Frontal cortex (tissue), 4 donors: ENCODE measurements at places on chromosomes 3 and 15. TPM values are rescaled to one million over a fixed set of nuclear protein-coding genes. Genes with fewer than 3 reads are reported as not detected.

DNAH1 gene
- total RNA-seq, result 1.2 TPM

ARF4 gene
- total RNA-seq, result 132 TPM

- no peak for DNase-seq
Observed at GRCh38 chr15:39202641-39203040, 378.2 kb upstream of the THBS1 start.

DNA sequence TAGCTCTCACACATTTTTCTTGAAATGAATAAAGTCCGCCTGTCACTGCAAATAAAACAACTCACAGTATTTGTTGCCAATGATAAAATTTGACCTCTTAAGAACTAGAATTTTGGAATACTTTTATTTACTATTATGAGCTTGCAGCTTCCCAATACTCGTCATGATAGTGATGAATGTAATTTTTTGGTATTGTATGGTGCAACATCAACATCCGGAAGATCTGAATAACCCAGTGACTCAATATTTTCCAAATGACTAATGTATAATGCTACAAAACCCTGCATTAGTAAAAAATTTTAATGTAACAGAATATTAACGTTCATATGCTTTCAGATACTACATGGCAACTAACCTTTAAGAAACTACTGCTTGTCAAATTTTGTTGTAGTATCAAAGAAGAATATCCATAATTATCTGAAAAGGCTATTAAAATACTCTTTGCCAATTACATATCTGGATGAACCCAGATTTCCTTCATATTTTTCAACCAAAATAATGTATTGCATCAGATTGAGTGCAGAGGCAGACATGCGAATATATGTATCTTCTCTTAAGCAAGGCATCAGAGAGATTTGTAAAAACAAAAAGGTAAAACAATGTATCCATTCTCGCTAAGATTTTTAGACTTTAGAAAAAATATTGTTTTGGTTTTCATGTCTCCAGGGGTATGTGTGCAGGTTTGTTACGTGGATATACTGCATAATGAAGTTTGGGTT is 95.3 kb downstream of the IGF2BP2 start:
- DNase-seq, result no peak

DNA sequence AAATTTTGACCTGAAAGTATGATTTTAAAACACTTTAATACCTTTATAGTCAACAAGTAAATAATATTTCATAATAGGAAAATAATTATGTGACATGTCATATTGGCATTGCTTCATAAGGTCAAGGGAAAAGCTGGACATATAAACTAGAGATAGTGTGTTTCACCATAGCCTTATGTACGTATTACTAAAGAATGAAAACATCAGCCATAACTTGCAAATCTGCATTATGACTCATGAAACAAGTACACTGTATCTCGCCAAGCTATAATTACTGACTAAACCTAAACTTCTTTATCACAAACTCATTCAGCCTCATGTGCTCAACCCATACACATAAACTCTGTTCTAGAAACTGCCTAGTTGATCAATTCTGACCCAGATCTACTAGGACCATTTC is 950.1 kb downstream of the FHIT start:
- DNase-seq, result no peak

GRCh38 chr3:30712991-30713390 is 106.6 kb downstream of the TGFBR2 start:
- no peak for DNase-seq

DNA sequence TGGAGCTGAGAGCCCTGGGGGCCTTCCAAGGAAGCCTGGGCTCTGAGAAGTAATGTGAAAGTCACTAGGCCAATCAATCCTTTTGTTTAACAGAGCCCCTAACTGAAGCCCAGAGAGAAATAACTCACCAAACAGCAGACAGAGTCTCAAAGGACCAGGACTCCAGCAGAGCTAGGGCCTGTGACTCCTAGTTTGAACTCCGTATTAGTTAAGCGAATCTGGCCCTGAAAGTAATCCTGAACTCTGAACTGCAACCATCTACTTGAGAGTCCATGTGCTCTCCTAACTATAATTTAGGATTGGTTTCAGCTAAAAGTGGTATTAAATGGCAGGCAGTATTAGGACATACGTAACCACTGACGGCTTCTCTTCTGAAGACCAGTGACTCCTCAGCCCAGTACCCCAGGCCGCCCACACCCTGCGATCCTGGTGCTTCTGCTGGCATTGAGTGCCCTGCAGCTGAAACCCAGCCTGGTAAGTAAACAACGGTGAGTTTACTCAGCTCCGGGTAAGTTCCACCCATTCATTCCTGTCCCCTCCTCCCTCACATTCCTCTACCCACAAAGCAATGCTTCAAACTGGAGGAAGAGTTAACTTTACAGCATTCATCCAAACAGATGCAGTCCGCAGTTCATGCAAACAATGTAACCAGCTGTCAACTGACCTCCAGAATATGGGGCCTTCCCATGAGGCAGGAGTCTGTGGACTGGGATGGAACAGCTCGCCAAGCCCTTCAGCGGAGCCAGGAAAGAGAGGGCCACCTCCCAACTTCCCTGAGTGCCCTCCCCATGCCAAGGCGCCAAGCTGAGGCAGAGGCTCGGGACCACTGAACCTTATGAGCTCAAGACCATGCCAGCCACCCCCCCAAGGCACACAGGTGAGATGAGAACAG is 7.3 kb downstream of the MYO5C start:
- DNase-seq, result no peak

- DNase-seq, result no peak
Observed at GRCh38 chr3:26100176-26100575, 310.3 kb downstream of the OXSM start.
